ENCODE measurements at places on chromosomes 4 and X.
A peak's percentile ranks its signal among the peaks of the same experiment; 100 is the strongest.

- H3K36me3 ChIP-seq = no peaks in the 10 kb centered on the region
- H3K27me3 ChIP-seq = peaks cover 32% of the 10 kb centered on the region
- peaks cover 7% of the 10 kb centered on the region for H3K4me1 ChIP-seq
- DNase-seq = peak; percentile 10
- no peak overlapping the region for H3K27ac ChIP-seq
- H3K4me3 ChIP-seq = peak overlapping the region; percentile 12
These were observed 775 bp downstream of the SHROOM4 start for GRCh38 chrX:50812995-50813842.

- H3K4me3 ChIP-seq = no peak overlapping the region
- DNase-seq = no peak
- no peak overlapping the region for H3K27ac ChIP-seq
These were observed 157.9 kb downstream of the DCAF12L1 start for GRCh38 chrX:126394681-126395080.

GRCh38 chr4:64598066-64598465 lies 188.8 kb upstream of the TECRL start:
- H3K4me1 ChIP-seq = no peaks in the 10 kb centered on the region
- H3K36me3 ChIP-seq = no peaks in the 10 kb centered on the region
- no peaks in the 10 kb centered on the region for H3K27me3 ChIP-seq
- H3K27ac ChIP-seq = no peak overlapping the region
- DNase-seq = no peak

DNA sequence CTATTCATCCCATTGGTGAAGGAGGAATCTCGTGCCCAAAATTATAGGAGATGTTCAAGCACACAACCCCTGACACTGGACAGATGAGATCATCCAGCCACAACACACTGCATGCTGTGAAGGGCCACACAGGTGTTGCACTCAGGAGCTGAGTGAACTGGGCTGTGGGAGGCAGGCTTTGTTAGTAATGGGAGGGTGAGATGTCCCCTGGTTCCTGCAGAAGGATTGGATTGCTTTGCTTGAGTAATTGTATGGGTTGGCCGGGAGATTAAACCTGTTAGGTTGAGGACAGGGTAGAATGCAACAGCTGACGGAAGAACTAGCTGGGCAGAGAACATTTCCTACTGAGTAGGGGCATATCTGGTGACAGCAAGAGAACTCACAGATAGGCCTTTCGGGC lies 152.2 kb downstream of the TACR3 start:
- H3K27me3 ChIP-seq = no peaks in the 10 kb centered on the region
- no peak for DNase-seq
- H3K4me3 ChIP-seq = no peak overlapping the region
- no peaks in the 10 kb centered on the region for H3K4me1 ChIP-seq
- H3K36me3 ChIP-seq = no peaks in the 10 kb centered on the region
- no peak overlapping the region for H3K27ac ChIP-seq
